ENCODE measurements at places on chromosomes 2 and 18. TPM values are rescaled to one million over a fixed set of nuclear protein-coding genes. Genes with fewer than 3 reads are reported as not detected.

Gene SERPINB5
- total RNA-seq: not detected

Gene DOK6
- total RNA-seq: not detected

Gene MROH2A
- total RNA-seq: not detected

Gene MTA3
- total RNA-seq: 25.2 TPM

Gene GMPPA
- 25.1 TPM for total RNA-seq

Gene DPP10
- not detected for total RNA-seq

Gene SH2D6
- total RNA-seq: 0.26 TPM
